ENCODE measurements at places on chromosomes 12 and 14. TPM values are rescaled to one million over a fixed set of nuclear protein-coding genes. Genes with fewer than 3 reads are reported as not detected.

NOS1 gene
- 0.11 TPM for total RNA-seq

KRT6C gene
- total RNA-seq, result not detected

GRCh38 chr12:111033281-111034082 lies 113.1 kb upstream of the MYL2 start:
- DNase-seq, result peak; percentile 72

DNA sequence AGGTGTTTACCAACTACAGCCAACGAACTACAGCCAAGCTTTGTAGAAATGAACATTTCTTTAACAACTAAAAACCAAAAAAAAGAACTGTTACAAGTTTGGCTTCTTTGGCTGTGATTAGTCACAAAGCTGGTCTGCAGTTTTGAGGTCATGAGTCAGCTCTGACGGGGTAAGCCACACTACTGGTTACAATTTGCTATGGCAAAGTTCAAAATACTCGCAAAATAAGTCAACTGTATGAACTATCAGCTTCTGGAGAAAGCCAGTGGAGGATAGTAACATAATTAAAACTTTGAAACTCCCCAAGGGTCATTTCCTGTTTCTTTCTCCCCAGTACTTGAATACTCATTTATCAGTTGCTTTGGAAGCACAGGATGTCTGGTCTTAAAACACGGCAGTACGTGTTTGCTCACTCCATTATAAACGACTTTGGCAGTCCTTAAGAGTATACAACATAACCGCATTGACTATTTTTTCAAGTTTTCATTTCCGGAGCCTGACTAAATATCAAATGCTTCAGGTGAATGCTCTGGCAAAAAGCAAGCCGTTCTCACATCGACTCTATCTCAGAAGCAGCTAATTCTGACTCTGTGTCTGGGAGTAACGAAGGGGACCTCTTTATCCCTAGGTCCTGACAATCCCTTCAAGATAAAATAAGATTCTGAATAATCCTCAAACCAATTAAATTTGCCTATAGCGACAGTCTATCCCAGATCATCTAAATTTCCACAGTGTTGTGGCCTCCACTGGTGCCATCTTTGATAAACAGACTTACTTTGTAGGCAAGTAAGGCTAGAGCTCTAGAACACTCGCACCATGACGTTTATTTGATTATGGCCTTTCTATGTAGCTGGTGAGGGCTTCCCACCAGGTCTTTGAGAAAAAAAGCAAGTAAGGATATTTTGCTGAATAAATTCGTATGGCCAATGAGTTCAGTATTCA lies 10.6 kb downstream of the PHLDA1 start:
- no peak for DNase-seq

GRCh38 chr12:6266971-6267721 lies 43.3 kb upstream of the PLEKHG6 start:
- DNase-seq, result no peak

DNA sequence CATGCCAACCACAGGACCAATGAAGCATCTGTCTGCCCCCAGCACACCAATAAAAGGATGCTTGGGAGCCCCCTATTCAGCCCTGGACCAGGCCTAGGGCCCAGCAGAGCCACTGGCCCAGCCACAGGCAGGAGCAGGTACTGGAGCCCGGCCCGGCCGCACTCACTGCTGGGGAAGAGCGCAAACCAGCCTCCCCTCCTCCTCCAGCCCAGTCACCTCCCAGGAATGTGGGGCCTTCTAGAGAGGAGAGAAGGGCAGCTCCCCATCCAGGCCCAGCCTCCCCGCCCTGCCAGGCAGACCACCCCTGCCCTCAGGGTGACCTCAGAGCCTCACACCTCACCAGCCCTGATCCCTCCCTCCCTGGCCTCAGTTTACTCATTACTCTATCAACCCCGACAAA lies 56.2 kb downstream of the CCNK start:
- DNase-seq, result peak; percentile 43

DNA sequence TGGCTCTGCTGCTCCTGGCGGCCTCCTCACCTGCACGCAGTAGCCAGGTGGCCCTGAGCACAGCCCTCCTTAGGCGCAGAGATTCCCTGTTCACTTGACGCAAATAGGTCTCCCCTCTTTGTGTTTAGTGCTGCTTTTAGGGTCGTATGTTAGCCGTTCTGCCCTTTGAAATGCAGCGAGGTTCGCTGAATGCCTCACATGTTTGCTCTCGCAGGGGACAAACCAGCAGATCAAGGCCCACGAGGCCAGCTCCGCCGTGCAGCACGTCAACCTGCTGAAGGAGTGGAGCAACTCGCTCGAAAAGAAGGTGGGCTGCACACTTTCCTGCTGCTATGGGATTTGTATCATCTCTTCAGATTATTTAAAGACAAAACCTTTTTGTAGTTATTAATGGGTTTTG lies 31.4 kb upstream of the AMN start:
- DNase-seq, result no peak

GRCh38 chr12:60672949-60673348 lies 1077.1 kb downstream of the SLC16A7 start:
- DNase-seq, result no peak

DNA sequence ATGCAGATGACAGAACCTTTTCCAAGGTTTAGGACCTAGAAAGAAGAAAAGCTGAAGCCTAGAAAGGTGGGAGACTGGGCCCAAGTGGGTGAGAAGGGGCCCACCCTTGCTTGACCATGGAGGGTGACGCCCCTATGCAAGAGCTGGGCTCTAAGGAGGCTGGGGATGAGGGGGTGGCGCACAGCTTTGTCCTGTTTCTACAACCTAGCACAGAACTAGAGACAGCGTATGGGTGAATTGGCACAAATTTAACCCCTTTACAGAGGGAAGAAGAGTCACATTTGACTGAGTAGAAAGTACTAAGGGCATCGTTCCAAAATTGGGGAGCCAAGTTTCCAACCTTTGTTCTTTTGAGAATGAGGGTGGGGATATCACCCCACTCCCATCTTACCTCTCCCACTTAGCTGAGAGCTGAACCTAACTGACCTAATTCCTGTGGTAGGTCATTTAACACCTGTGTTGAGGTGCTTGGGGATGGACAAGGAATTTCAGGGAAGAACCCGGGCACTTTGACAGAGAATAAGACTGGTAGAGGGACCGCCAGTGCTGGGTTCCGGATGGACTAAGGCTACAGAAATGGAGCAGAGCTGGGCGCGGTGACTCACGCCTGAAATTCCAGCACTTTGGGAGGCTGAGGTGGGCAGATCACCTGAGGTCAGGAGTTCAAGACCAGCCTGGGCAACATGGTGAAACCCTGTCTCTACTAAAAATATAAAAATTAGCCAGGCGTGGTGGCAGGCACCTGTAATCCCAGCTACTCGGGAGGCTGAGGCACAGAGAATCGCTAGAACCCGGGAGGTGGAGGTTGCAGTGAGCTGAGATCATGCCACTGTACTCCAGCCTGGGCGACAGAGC lies 5.2 kb downstream of the NFKBIA start:
- DNase-seq, result no peak

DNA sequence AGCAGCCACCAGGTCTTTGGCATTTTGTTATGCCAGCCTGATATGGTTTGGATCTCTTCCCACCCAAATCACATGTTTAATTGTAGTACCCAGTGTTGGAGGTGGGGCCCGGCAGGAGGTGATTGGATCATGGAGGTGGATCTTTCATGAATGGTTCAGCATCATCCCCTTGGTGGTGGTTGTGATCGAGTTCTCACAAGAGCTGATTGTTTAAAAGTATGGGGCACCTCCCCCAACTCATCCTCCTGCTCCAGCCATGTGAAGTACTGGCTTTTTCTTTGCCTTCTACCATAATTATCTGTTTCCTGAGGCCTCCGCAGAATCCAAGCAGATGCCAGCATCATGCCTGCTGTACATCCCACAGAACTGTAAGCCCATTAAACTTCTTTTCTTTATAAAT lies 12.8 kb upstream of the PRKD1 start:
- no peak for DNase-seq

- no peak for DNase-seq
Measured at GRCh38 chr14:104938436-104938835, 13.8 kb downstream of the PLD4 start.

DNA sequence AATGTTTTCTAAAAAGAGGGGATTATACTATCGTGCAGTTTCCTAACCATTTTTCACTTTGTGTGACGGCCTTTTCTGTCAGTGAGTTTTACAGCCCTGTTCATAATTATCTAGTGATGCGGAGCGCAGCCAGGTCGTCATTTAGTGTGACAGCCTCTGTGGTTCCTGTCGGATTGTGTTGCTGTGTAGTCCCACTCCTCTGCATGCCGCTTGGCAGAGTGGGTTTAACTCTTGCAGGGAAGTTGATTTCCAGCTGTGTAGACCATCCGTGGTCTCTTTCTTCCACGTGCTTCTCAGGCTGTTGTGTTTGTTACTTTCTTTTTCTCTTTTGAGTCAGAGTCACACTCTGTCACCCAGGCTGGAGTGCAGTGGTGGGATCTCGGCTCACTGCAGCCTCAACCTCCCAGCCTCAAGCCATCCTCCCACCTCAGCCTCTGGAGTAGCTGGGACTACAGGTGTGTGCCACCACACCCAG lies 8.6 kb downstream of the RAN start:
- DNase-seq, result no peak

DNA sequence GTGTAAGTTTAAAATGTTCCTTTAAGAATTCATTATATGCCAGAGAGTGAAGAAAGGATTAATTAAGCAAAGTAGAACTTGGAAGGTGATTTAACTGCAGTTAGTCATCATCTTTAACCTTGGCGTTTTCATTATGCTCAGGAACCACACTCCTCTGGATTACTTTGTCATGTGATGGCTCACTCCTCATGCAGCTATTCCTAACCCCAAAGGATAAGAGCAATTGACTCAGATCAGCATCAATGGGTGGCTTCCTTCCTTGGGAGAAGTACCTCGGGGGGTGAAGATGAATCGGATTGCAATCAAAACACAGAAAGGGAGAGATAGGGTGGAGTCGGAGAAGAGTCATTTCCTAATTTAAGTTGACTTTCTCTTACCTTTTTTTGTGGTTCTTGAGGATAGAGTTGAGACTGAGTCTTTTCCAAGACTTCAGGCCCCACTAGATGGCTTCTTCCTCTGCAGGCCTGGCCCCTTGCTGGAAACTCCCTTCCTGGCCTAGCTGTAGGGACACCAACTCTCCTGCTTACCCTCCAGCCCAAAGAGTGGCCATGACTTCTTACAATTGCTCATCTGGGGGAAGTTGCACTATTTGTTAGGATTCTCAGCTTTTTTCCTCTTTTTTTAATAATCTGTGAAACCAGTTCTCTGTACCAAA lies 238.6 kb upstream of the DDHD1 start:
- no peak for DNase-seq

Measured in neural progenitor cell (in vitro differentiated cells).